ENCODE measurements at places on chromosomes 4 and X.

DNA sequence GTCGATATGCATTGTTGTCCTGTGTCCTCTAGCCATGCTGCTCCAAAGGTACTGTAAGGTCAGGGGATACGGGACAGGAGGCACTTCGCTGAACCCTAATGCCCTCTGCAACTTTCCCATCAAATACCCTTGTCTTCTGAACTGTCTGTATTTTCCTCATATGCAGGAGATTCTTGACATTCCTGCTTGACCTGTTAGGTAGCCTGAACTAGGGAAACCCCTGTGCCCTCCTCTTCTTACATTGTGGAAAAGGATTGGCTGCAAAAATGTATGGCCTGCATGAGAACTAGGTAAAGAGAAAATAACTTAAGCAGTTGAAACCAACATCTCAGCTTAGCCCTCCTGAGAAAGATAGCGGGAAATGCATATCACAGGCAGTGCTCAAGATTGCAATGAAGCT lies 11.4 kb downstream of the RTL8B start:
- DNase-seq: no peak

DNA sequence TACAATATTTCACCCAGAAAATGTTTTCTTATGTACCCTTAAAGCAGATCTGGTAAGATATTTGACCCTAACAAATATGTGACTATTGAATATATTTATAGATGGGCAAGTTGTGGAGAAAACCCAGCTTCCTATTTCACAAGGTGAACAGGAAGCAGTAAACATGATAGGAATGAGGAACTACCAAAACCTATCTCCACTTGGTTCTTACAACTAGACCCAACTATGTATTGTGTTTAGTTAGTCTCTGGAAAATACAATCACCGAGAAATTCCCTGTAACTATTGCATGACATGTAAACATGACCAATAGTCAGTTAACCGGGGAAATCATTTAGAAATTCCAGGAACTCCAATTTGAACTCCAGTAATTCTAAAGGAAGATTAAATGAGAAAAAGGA lies 8.4 kb upstream of the RXFP1 start:
- DNase-seq: no peak

- DNase-seq: no peak
Observed at GRCh38 chrX:12610079-12610478, 181.1 kb upstream of the PRPS2 start.

DNA sequence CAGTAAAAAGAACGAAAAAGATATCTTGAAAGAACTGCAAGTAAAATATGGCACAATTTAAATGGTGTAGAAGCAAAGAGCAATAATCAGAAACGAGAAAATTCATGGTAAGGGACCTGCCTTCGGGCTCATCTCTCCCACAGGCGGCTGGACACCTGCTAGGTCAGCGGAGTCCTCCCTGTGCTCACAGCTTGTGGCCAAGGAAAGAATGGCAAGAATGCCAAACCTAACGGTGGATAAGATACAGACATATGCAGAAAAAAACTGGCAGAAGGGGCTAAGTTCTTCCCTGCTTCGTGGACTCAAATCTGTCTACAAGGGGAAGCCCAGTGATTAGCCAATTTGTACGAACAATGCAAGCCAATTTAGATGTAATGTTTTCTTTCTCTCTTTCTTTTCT lies 152.1 kb upstream of the VCX start:
- no peak for DNase-seq

- no peak for DNase-seq
Observed at GRCh38 chrX:134798472-134798871, 140.2 kb upstream of the PLAC1 start.

DNA sequence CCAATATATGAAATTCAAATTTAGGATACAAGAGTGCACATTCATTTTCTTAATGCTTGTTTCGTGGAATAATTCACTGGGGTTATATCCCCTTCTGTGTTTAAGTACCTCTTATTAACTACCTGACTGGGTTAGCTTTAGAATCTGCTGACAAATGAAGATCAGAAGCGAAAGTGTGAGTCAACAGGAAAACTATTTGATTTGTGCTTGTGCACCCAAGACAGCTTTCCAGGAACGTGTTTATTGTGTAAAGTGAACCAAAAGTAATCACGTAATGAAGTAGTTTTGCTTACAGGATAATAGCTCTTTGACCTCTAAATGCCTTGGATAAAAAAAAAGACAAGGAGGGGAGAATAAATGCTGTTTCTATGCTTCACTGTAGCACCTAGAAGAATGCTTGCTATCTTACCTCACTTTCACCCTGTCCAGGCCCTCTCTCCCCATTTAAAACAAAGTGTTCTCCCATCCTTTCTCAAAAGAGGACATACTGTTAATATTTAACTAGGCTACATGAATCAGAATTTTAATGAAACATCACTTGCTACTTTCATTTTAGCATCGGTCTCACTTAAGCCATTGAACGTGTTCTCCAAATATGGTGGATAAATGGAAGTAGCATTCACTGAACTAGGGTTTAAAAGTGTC lies 141.9 kb downstream of the THOC2 start:
- DNase-seq: no peak

DNA sequence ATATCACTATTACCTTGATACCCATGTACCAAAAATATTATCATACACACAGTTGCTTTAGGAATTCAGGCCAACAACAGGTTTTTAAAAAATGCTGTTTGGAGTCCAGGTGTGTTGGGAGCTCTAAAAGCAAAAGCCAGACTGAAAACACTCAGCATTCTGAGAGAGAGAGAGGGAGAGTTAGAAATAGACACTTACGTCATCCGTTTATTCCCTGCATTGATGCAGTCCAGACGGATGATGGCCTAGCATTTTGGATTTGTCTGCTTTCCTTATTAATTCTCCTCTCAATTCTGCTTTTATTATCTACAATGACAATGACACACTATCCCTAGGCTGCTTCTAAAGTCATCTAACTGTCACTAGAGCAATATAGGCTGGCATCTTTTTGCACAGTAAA lies 358.3 kb upstream of the BOD1L1 start:
- DNase-seq: no peak

DNA sequence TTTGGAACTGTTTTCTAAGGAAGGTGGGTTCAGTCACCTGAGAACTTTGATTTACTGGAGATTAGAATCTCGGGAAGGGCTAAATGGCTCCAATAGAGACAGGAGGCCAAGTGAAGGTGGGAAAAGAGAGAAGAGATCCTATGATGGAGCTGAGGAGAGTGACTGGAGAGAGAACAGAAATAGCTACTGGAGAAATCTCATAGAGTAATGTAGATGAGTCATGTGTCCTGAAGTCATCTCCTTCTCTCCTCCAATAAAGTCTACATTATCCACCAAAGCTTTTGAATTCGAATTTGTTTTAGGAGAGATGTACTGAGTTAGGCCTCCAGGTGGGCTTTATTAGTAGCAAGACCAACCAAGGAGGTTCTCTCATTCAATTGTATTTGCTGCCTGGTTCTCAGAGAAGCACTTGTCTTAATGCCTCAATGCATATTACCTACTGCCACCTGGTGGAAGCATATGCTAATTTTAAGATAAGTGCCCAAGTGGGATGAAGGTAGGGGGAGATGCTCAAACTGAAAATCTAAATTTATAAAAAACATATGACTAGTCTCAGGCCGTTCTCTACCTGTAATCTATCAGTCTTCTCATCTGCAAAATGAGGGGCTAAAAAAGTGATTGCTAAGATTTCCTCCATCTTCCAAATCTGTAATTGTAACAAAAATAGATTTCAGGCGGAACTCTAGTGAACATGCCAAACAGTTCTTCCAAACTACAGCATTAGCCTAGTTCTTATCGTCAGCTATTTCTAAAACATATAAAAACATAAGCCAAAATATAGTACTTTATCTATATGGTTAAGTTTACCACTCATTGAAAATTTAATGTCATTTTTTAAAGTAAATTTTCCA lies 24.4 kb downstream of the TXK start:
- no peak for DNase-seq

GRCh38 chrX:78103001-78103622 lies 936 bp upstream of the PGK1 start:
- no peak for DNase-seq

DNA sequence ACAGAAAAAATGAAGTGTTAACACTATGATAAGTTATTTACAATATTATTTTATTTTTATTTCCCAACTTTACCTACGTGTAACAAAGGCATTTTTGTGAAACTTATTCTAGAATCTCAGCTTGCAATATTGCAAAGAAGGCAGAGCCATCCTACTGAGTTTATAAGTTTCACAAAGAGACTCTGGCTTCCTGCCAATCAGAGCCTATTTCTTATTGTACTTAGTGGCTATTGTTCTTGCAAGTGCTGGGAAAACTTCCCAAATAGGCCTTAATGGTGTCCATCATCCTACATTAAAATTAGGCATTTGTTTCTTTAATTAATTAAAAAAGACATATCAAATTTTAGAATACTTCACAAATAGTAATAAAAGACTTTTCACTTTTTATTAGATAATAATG lies 233.2 kb downstream of the EPHA5 start:
- DNase-seq: no peak

GRCh38 chrX:14777525-14777924 lies 95.3 kb downstream of the FANCB start:
- no peak for DNase-seq
